ENCODE measurements at places on chromosomes 12 and 14. TPM values are rescaled to one million over a fixed set of nuclear protein-coding genes. Genes with fewer than 3 reads are reported as not detected.

- H3K27ac ChIP-seq: no peak overlapping the region
- H3K27me3 ChIP-seq: no peaks in the 10 kb centered on the region
- peaks cover 41% of the 10 kb centered on the region for H3K4me1 ChIP-seq
- no peak overlapping the region for H3K4me3 ChIP-seq
Observed at GRCh38 chr12:108565976-108566375, 3.6 kb downstream of the ISCU start.

GRCh38 chr14:96739200-96739910, 57.8 kb upstream of the VRK1 start:
- no peaks in the 10 kb centered on the region for H3K36me3 ChIP-seq
- H3K4me1 ChIP-seq: peaks cover 2% of the 10 kb centered on the region
- no peak for DNase-seq
- H3K27ac ChIP-seq: no peak overlapping the region
- no peak overlapping the region for H3K4me3 ChIP-seq

GRCh38 chr12:47762850-47763465, 4.3 kb upstream of the RAPGEF3 start:
- no peak for DNase-seq

- H3K27me3 ChIP-seq: peaks cover 5% of the 10 kb centered on the region
- H3K27ac ChIP-seq: no peak overlapping the region
- DNase-seq: no peak
- H3K4me1 ChIP-seq: peaks cover 2% of the 10 kb centered on the region
- no peak overlapping the region for H3K4me3 ChIP-seq
Observed at GRCh38 chr12:12947902-12948301, 4.1 kb downstream of the GPRC5D start.

LDHB gene
- 1,607 TPM for total RNA-seq

HHIPL1 gene
- total RNA-seq: not detected
